ENCODE measurements at places on chromosomes 11 and 22. TPM values are rescaled to one million over a fixed set of nuclear protein-coding genes. Genes with fewer than 3 reads are reported as not detected.

The PTGDR2 gene
- total RNA-seq, result 0.66 TPM

The A4GALT gene
- total RNA-seq, result 17.4 TPM

The CDC42EP1 gene
- 11.7 TPM for total RNA-seq

The CD248 gene
- 226 TPM for total RNA-seq

The PDE2A gene
- 85.7 TPM for total RNA-seq

The LRRC55 gene
- total RNA-seq, result not detected

The APOL2 gene
- total RNA-seq, result 121 TPM

The CEP126 gene
- 8.7 TPM for total RNA-seq

The RTL10 gene
- 4.1 TPM for total RNA-seq

The GALNT18 gene
- 22.5 TPM for total RNA-seq

The PRRG4 gene
- 1.3 TPM for total RNA-seq

The PHOX2A gene
- not detected for total RNA-seq

The NEFH gene
- 0.34 TPM for total RNA-seq

The DMC1 gene
- not detected for total RNA-seq

All from subcutaneous adipose tissue (tissue), 4 donors.